ENCODE measurements at places on chromosomes 5 and 9. TPM values are rescaled to one million over a fixed set of nuclear protein-coding genes. Genes with fewer than 3 reads are reported as not detected.

The FAT2 gene
- not detected for total RNA-seq

GRCh38 chr5:4989118-4989517 lies 151.0 kb upstream of the ADAMTS16 start:
- DNase-seq: no peak

DNA sequence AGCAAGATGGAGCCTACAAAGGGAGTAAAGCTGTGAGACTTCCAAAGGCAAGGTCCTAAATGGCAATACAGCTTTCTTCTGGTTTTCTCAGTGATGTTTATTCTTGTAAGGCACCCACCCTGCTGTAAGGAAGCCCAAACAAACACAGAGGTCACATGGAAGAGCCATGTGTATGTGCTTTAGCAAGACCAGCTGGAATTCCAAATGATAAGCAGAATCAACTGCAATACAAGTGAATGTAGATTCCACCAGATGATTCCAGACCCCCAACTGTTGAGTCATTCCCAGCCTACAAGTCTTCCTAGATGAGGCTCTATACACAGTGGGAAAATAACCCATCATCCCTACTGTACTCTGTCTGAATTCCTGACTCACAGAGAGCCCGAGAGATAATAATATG lies 122.8 kb downstream of the DEPDC1B start:
- DNase-seq: no peak

- no peak for DNase-seq
Measured at GRCh38 chr9:121851641-121852091, 200.2 kb downstream of the DAB2IP start.

GRCh38 chr9:108184941-108185340 lies 670.8 kb downstream of the ACTL7B start:
- no peak for DNase-seq

DNA sequence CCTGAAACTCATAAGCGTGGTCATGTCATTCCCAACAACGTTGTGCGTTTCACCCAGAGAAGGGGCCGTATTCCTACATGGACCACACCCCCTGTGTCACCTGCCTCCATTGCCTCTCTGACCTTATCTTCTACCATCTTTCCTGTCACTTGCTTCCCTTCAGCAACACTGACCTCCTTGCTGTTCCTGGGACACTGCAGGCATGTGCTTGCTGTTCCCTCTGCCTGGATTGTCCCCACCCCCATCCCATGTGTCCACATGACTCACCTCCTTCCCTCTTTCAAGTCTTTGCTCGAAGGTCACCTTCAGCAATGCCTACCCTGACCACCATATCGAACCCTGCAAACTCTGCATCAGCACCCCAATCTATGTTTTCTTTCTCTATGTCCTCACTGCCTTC lies 133.2 kb upstream of the ZNF618 start:
- no peak for DNase-seq

The OR2Y1 gene
- not detected for total RNA-seq

GRCh38 chr9:5529683-5530221 lies 19.4 kb downstream of the PDCD1LG2 start:
- DNase-seq: no peak

- DNase-seq: no peak
Measured at GRCh38 chr5:93717162-93717561, 24.2 kb downstream of the POU5F2 start.

Measured in Panc1 (cell line).